HTR-8/SVneo (cell line): ENCODE measurements at places on chromosomes 1 and 21.

DNA sequence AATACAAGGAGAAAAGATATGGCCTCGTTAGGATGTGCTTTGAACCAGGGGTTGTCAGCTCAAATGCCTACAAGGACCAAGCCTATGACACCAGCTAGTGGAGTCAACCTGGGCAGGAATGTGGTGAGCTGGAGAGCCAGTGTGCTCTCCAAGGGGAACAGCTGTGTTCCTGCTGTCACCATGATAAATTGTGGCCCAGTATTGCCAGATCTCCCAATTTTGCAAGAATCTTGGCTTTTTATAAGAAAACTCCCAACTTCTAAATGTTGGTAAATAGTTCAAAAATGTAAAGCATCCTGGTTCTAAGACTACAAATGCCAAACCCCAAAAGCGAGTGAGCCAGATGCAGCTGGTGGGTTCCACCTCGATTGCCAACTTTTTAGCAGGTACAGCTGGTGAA, 391.1 kb downstream of the PLPP3 start:
- DNase-seq = no peak

GRCh38 chr1:932173-932510, 8.4 kb downstream of the SAMD11 start:
- no peak for DNase-seq

GRCh38 chr1:160216301-160216700, 11.1 kb downstream of the PEA15 start:
- DNase-seq = no peak

GRCh38 chr1:54274448-54274847, 74.5 kb downstream of the MRPL37 start:
- DNase-seq = no peak

DNA sequence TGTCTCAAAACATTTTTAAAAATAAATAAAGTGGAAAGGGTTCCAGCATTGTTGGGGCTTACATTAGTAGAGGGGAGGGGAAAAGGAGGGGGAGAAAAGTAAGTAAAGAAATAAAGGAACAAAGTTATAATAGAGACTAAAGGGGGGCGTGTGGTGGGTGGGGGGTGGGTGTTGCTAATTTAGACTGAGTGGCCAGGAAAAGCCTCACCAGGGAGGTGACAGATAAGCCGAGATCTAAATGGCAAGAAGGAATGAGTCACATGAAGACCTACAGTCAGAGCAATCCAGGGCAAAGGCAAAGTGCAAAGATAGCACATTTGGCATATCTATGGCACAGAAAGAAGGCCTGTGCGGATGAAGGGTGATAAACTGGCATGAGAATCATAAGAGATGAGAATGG, 7.5 kb downstream of the MPL start:
- DNase-seq = no peak
